ENCODE measurements at places on chromosomes 2 and 18.

GRCh38 chr2:157500334-157500733 is 56.4 kb upstream of the CYTIP start:
- DNase-seq, result no peak

- no peak for DNase-seq
Observed at GRCh38 chr2:105102963-105103421, 65.1 kb downstream of the MRPS9 start.

GRCh38 chr2:162457046-162457445 is 113.1 kb downstream of the GCA start:
- no peak for DNase-seq

DNA sequence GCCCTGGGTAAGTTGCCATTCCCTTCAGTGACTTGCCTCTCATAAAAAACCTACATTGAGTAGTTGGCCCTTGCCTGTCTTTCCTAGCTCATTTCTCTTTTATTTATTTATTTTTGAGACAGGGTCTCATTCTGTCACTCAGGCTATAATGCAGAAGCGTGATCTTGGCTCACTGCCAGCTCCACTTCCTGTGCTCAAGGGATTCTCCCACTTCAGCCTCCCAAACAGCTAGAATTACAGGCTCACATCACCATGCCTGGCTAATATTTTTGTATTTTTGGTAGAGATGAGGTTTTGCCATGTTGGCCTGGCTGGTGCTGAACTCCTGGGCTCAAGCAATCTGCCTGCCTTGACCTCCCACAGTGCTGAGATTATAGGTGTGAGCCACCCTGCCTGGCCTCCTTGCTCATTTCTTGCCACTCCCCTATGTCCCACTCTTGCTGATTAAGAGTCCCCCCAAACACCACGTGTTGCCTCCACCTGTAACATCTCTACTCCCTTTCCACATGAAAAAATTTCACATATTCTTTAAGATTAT is 12.6 kb downstream of the EVA1A start:
- no peak for DNase-seq

- no peak for DNase-seq
Observed at GRCh38 chr2:23235292-23235691, 149.7 kb upstream of the KLHL29 start.

DNA sequence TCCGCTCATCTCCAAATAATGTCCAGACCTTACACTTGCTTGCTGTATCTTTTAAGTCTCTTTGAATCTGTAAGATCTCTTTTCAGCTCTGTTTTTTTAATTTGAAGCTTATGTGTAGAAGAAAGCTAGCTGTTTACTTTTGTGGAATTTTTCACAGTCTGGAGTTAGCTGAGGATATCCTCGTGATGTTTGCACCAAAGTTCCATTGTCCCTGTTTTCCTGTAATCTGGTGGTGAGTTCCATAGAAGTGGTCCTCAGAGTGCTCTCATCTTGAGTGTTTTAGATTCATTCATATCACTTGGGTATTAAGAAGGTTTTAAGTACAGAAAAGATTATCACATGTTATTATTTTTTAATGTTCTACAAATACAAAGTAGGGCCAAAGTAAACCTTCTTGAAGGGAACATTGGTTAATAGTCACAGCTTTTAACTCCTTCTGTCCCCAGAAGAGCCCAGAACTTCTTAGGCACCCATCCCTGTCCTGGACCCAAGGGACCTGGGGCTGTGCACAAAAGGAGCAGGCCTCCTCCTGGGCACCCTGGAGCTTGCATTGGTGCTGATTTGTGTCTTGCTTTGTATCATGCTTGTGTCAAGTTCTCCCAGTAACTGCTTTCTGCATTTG is 15.0 kb downstream of the MLPH start:
- DNase-seq, result no peak

DNA sequence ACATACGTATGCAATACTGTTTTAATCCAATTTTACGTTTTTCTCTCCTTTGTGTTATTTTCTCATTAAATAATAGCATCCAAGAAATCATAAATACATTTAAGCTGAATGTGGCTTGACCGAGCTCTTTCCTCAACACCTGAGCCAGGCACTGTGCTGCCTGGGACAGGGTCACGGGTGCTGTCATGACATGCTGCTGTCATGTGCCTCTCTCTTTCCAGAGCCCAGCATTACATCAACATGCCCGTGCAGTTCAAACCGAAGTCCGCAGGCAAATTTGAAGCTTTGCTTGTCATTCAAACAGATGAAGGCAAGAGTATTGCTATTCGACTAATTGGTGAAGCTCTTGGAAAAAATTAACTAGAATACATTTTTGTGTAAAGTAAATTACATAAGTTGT is 94.1 kb upstream of the LDLRAD4 start:
- no peak for DNase-seq

GRCh38 chr18:12048010-12048826 is 45.4 kb upstream of the ANKRD62 start:
- DNase-seq, result no peak

- DNase-seq, result no peak
Observed at GRCh38 chr2:53202063-53202462, 565.5 kb upstream of the CHAC2 start.

DNA sequence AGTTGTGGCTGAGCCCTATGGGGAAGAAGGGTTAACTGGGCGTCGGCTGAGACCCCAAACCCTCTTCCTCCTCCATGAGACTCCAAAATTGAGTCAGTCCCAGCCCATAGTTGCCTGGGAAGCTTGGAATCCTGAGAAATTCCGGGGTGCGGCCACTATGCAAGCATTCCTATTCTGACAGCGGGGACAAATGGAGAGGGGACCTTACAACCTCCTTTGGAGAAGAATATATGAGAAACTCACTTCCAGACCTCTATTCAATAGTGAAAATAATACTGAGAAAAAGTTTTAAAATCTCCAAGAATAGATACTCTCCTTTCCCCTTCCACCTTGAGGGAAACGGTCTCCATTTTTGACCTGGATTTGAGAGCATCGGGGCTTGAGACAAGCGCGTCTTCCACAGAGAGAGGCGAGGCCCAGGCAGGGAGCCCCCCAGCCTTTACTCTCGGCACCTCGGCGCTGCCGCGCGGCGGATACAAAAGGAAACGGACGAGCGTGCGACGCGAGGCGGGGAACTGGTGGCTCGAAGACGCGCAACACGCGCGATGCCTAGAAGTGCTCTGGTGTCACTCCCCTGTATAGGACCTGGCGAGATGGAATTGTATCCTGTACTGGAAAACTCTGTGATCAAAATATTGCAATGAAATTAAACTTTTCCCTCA is 11.1 kb downstream of the NR4A2 start:
- no peak for DNase-seq

DNA sequence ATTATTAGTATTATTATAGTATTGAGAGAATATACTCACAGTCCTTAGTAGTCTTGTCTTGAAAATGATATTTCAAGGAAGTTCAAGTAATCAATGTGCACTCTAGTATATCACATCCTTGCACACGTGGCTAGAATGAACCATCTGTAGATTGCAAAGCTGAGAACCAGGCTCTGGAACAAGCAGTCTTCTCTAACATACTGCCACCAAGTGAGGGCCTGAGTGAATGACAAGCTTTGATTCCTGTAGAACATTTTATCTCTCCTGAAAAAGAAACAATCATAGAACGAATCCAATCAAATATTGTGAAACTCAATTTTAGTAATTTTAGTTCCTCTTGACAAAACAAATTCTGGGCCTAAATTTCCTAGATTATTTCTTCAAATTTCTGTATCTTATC is 55.3 kb upstream of the SULT1C3 start:
- DNase-seq, result no peak

DNA sequence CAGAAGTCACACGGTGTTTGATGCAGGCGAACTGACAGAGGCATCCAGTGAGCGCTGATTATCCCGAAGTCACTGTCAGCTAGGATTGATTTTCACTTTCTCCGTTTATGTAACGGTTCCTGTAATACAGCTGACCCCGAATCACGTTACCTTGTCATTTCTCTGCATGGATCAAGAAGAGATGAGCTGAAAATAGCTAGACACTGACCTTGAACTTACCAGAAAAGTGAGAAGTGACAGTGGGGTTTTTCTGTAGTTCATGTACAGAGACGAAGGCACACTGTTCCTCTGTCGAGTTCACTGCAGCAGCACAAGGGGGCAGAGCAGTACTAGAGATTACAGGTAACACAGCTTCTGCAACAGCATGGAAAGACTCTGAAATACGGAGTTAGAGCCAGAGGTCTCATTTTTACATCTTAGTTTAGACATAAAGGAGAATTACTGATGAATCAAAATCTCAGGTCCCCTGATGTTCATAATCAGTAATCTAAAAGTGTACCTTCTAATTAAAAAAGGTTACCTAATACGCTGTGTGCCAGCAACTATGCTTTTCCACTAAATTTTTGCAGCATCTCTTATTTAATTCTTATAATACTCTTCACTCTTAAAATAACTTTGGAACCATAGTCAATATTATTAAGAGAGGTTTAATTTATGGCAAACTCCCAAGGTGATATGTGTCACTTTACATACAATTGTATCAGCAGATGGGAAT is 33.1 kb downstream of the ARHGAP15 start:
- peak; percentile 45 for DNase-seq

DNA sequence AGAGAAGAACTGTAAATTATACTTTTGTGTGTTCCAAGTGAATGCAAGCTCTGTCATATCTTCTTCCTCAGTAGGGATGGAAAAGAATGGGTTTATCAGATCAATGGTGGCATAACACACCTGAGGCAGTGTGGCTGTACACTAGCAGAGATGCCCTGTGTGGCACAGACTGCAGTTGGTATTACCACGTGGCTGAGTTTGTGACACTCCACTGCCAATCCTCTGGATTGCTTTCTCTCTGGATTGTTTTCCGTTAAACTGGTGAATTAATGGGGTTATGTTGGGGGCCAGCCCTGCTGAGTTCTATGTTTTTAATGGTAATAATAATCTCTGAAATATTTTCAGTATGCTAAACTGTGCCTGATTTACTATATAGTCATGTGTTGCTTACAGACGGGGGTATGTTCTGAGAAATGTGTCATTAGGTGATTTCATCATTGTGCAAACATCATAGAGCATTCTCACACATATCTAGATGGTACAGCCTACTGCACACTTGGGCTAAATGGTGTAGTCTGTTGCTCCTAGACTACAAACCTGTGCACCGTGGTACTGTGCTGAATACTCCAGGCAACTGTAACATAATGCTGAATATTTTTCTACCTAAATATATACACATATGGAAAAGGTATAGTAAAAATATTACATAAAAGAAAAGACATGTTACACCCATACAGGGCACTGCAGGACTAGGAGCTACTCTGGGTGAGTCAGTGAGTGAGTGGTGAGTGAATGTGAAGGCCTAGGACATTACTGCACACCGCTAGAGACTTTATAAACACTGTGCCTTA is 84.7 kb upstream of the ST6GAL2 start:
- DNase-seq, result no peak

- DNase-seq, result no peak
Observed at GRCh38 chr2:200757399-200757798, 54.3 kb upstream of the BZW1 start.

GRCh38 chr18:13627639-13628038 is 98.7 kb downstream of the FAM210A start:
- DNase-seq, result no peak

GRCh38 chr2:168797286-168797655 is 5.2 kb upstream of the NOSTRIN start:
- no peak for DNase-seq

GRCh38 chr2:239312741-239313667 is 87.8 kb downstream of the HDAC4 start:
- no peak for DNase-seq

DNA sequence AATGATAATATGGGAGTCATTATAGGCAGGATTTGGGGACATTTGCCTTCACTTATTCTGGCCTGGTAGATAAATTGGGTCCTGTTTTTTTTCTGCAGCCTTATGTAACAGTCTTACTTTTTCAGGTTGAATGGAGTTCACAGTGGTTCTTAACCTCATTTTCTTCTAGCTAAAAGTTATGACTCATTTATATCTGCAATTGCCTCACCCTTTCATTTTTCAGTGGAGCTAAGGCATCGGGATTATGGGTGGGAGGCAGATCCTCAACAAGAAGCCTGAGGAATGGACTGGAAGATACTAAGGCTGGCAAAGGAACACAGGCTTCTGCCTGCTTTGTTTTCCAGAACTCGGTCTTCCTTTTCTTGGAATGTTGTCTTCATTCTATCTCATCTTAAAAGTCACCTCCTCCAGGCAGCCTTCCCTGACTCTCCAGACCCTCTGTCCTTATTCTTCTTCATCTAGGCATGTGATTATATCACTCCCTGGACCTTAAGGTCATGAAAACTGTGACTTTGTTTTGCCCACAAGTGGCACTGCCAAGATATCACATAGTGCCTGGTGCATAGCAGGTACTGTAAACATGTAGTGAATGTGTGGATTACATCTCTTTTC is 41.0 kb upstream of the ACSL3 start:
- no peak for DNase-seq

GRCh38 chr2:46015671-46016070 is 281.5 kb upstream of the EPAS1 start:
- no peak for DNase-seq

GRCh38 chr2:203533676-203534591 is 1.2 kb downstream of the RAPH1 start:
- no peak for DNase-seq

GRCh38 chr18:50559752-50560680 is at the start of gene MAPK4:
Gene MAPK4 (plus strand): TSS chr18:50560087. CDS start chr18:50663959, 103,872 bp downstream.
- DNase-seq, result no peak

GRCh38 chr18:58531236-58531635 is 97.7 kb downstream of the ALPK2 start:
- no peak for DNase-seq

DNA sequence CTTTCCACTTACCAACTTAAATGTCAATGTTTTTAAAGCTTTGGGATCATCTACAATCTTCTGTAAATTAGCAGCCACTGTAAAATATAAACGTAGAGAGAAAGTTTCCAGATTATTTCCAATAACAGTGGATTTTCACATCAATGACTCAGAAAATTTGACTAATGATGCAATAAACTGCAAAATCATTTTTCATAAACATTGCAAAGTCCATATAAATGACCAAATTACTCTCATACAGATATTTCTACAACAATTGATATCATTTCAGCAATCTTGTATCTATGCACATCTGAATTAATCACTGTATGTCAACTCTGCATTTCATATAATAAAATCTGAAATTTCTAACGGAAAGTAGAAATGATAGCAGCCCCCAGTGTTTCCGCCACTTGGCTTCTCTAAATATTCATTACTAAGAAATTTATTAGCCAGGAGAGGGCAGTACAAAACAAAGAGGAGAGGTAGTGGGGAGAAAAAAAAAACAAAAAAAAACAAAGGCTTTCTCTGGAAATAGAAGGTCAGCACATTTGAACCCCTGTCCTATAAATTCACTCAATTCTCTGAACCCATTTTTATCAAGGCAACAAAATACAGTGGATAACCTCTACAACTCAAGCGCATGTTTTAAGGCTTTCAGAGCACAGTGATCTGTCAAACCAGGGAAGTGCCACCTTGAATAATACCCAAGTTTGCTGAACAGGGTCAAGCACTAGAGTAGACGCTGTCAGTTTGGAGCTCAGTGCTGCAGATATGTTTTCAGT is 282.6 kb downstream of the STK39 start:
- DNase-seq, result no peak

DNA sequence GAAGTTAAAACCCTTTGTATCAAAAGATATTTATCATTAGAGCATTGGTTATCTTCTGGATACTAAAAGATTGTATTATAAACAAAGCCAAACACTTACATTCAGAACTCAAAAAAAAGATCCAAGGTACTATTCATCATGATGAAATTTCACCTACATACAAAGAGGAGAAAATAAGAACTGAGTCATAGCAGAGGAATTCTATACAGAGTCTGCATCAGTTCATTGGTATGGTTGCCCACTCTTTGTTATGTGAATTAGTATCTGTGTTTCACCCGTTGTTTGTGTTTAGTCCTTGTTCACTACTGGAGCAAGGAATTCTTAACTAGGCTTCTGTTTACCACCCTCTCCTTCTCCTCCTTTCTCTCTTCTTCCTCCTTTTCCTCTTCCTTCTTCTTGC is 157.9 kb downstream of the LNPK start:
- no peak for DNase-seq

- DNase-seq, result no peak
Observed at GRCh38 chr2:455015-455705, 167.3 kb upstream of the ALKAL2 start.
